ENCODE measurements at places on chromosomes 16 and 17.

DNA sequence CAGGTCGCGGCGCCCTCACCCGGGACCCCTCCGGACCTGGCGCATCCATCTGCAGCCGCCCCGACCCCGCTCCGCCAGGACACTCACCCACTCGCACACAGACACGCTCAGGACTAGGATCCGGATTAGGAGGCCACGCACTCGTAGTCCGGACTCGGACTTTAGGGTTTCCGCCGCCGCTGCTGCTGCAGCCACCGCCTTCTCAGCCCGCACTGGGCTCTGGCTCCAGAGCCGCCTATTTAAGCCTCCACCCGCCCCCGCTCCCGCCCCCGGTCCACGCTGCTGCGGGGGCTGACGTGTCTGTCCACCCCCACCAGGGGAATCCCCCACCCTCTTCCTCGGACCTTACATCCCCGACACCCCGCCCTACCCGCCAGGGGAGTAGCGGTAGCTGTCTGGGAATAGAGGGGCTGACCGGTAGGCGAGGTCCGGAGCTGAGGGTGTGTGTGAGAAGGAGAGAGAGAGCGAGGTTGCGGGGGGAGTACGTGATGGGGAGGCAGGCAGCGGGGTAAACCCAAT is at the start of gene RRAD:
Gene RRAD, minus strand, starts transcription at position 214 of the 519 bp plus-strand sequence. CDS start 356 bp downstream, outside the sequence.
- DNase-seq: peak; percentile 46

- no peak for DNase-seq
Observed at GRCh38 chr17:60908324-60908723, 230.7 kb downstream of the BCAS3 start.

DNA sequence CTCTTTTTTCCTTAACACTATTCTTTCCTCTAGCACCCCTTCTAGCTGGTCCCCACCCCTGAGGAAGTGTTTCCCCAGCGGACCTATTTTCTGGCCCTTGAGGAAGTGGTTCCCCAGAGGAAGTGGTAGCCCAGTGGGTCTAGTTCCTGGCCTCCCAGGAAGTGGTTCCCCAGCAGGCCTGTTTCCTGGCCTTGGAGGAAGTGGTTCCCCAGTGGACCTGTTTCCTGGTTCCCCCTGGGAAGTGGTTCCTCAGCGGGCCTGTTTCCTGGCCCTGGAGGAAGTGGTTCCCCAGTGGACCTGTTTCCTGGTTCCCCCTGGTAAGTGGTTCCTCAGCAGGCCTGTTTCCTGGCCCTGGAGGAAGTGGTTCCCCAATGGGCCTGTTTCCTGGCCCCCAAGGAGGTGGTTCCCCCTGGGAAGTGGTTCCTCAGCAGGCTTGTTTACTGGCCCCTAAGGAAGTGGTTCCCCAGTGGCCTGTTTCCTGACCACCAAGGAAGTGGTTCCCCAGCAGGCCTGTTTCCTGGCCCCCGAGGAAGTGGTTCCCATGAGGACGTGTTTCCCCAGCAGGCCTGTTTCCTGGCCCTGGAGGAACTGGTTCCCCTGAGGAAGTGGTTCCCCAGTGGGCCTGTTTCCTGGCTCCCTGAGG is 58.3 kb downstream of the NTN1 start:
- no peak for DNase-seq

DNA sequence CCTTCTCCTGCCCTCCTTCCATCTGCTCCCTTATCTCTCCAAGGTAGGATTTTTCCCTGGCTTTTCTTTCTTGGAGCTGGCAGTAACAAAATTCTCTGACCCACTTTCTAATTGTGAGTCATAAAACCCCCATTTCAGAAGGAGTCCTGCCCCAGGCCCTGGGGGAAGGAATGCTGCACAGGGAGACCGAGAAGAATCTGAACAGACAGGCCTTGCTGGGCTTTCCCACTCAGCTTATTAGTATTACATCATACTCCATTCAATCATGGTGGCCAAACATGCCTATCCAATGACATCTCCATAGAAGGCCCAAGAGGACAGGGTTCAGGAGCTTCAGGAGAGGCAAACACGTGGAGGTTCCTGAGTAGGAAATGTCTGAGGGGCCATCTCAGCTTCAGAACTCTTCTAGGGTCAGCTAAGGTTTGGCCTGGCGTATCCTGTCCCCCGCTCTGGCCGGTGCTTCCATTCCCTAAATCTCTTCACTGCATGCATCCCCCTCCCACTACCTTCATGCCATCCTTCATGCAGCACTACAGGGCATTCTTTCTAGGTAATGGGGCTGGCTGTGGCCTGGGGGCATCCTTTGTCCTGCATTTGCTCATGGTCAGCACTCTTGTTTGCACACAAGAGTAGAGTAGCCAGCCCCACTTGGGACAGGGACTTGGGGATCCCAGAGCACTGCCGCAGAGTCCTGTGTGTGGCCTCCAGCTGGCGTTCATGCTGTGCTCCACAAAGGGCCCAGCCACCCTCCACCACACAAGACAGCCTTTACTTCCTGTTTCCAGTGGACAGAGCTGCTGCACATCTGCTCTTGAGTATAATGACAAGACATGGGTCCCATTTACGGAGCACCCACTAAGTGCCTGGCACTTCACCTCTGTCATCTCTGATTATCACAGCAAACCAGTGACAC is 8.2 kb downstream of the SLC6A2 start:
- no peak for DNase-seq

DNA sequence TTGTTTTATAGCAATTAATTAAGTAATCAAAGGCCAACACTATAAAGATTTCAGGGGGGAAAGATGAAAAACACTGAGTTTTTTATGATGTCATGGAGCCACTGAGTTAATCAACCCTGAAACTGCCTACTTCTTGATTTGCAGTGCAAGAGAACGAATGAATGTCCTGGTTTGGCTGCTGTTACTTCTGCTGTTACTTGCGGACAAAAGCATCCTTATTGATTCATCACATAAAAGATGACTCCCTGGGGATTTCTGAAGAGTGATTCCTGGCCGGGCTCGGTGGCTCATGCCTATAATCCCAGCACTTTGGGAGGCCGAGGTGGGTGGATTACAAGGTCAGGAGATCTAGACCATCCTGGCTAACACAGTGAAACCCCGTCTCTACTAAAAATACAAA is 10.9 kb upstream of the SPNS3 start:
- DNase-seq: no peak

DNA sequence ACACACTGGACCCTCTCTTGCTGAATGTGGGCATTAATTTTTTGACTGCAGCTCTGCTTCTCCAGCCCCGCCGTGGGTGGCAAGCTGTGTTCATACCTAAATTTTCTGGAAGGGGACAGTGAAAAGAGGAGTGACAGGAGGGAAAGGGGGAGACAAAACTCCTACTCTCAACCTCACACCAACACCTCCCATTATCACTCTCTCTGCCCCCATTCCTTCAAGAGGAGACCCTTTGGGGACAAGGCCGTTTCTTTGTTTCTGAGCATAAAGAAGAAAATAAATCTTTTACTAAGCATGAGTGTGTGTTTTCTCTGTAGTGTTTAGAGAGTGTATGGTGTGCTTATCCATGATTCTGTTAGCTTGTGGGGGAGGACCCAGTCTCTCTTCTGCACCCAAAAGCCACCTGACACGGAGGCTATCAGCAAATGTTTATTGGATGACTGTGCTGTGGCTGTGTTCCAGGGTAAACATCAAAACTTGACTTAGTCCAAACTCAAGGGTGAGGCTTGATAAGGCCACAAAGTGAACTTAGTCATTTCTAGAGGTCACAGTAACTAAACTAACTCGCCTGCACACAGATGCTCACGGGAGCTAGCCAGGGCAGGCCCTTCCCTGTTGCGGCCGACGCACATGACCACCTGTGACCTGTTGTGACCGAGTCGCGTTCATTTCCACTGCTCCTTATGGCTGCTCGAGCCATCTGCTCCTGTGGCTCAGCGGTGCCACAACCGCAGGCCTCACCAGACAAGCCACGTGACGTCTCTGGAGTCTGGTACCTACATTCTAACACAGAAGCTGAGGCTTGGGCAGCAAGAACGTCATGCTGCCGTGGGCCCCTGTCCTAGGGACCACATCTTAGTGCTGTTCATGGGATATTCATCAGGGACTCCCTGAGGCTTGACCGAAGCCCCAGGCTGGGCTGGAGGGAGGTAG is 9.8 kb upstream of the MED11 start:
- DNase-seq: peak; percentile 28

- DNase-seq: no peak
Observed at GRCh38 chr17:63993368-63993985, 4.7 kb upstream of the PRR29 start.

DNA sequence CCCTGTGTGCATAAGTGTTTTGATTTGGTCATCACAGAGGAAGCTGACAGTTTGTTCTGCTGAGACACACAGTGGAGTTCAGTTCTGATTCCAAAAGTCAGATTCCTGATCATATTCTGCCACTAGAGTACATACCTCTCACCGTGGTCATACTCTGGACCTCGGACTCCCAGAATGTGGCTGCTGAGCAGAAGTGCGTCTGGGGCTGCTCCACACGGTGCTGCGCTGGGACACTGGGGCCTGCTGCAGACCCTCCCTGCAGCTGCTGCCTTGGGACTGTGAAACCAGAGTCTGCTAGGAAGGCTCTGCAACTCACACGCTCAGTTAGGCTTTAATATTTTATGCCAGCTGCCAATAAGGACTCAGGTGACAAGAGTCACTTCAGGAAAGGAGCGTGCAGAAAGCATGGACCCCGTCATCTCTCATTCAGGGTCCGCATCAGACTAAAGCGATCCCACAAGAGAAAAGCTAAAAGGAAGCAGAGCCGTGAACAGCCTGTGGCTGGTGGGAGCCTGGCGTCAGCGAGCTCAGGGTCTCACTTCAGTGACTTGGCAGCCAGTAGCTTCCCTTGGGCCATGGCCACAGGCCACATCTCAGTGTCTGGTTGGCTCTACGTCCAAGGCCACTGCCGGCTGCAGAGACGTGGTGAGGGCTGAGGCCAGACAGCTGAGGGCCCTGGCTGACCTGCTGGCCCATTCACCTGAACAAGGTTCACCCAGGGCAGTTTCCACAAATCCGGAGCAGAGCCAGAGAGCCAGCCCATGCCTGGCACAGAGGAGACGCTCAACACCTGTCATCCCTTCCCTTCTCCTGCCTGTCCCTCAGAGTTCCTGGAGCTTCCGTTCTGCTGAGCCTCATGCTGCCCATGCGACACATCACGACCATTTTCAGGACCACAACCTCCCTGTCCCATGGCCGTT is 24.7 kb upstream of the KIFC3 start:
- peak; percentile 36 for DNase-seq

DNA sequence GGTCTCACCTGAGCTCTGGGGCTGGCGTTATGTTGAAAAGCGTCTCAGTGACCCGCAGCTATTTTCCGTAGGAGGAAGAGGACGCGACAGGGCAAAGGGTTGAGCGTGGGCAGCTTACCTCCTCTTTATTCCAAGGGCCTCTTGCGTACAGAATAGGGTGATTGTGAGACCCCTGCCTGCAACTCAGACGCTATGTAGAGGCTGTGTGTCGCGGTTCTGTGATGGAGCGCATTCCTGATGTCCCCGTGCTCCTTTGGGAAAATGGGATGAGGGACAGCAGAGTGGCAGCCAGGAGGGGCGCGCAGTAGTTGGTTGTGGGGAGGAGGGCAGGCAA is 531 bp upstream of the CDH8 start:
- no peak for DNase-seq

GRCh38 chr17:296379-296778 is 56.2 kb downstream of the RPH3AL start:
- no peak for DNase-seq

DNA sequence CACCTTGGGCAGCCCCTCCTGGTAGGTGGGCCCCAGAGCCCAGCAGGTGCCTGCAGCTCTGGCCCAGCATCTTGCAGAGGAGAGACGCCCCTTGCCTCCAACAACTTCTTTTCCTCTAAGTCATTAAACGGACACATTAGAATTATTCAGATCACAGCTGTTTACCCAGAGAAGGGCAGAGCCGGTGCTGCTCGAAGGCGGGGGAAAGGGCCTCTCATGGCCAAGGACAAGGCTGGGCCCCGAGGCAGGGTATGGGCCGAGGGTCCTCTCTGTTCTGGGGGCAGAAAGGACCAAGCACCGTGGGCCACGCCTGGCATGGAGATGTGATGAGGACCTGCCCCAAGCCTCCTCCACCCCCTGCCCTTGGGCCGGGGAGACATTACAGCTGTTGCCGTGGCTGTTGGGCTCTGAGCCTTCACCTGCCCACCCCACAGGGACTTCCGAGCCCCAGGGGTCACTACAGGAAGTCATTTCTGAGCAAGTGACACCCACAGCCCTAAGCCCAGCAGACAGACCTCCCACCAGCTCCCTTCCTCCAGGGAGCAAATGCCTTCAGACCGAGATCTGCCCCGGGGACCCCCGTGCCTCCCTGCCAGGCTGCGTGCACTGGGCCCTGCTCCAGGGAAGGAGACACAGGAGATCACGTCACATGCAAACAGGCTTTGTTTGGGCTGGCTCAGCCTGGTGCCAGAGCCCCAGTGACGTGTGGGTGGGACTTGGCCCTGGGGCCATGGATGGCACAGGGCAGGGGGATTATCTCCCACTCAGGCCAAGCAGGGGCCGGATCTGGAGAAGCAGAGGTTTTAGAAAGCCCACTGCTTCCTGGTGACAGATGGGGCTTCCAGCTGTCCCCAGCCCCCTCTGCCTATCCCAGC is 699 bp upstream of the PVALEF start:
- no peak for DNase-seq

DNA sequence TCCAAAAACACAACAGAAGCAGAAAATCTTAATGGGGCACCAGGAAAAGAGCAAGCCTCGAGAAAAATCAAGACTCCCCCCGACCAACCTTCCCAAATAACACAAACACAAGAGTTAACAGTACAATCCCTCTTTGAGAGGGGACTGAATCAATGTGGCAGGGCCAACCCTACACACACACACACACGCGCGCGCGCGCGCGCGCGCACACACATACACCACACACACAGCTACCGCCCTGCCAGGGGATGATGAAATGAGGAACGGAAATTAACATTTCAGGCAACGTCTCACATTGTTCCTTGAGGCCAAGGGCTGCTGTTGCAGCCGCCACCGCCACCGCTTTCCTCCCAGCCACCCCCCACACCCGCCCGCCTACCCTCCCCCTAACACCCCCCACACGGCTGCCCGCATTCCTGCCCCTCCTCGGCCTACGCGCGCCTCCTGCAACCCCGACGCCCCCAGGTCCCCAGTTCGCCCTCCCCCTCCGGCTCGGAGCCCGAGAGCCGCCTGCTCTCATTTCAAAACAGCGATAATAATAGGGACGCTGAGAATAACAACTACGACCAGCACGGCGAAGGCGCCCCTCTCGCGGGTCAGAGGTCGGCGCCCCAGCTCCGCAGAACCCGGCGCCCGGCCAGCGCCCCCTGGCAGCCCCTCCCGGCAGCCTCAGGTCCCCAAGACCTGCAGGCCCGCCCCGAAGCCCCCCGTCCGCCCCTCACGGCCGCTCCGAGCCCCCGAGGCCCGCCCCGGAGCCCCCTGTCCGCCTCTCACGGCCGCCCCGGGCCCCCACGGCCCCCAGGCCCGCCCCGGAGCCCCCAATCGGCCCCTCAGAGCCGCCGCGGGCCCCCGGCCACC is 1.1 kb downstream of the ANKRD11 start:
- DNase-seq: peak; percentile 97

- DNase-seq: peak; percentile 69
Observed at GRCh38 chr16:89371968-89372634, 118.3 kb downstream of the ANKRD11 start.

DNA sequence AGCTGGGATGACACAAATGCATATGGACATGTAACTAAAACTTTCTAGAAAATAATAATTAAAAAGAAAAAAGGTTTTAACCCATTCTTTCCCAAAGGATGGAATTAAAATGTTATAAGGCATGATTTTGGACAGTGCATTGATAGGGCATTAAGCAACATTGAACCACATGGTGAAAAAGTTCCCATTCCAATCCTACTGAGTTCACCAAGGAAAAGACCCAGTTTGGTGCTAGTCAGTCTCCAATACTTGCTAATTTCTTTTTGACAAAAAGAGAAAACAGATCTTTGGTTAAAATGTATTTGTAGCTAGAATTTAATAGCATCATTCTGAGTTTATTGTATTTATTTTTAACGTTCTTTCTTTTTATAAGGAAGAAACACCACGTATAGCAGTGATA is 28.1 kb downstream of the EMP2 start:
- DNase-seq: no peak

Data from choroid plexus epithelial cell (primary cell).